ENCODE measurements at places on chromosomes 7 and 10.

GRCh38 chr7:99631295-99632109, 14.8 kb downstream of the ZSCAN25 start:
- DNase-seq = no peak

- no peak for DNase-seq
Measured at GRCh38 chr7:140581411-140581810, 59.2 kb downstream of the DENND2A start.

GRCh38 chr10:102111276-102111675, 8.9 kb downstream of the LDB1 start:
- DNase-seq = no peak

DNA sequence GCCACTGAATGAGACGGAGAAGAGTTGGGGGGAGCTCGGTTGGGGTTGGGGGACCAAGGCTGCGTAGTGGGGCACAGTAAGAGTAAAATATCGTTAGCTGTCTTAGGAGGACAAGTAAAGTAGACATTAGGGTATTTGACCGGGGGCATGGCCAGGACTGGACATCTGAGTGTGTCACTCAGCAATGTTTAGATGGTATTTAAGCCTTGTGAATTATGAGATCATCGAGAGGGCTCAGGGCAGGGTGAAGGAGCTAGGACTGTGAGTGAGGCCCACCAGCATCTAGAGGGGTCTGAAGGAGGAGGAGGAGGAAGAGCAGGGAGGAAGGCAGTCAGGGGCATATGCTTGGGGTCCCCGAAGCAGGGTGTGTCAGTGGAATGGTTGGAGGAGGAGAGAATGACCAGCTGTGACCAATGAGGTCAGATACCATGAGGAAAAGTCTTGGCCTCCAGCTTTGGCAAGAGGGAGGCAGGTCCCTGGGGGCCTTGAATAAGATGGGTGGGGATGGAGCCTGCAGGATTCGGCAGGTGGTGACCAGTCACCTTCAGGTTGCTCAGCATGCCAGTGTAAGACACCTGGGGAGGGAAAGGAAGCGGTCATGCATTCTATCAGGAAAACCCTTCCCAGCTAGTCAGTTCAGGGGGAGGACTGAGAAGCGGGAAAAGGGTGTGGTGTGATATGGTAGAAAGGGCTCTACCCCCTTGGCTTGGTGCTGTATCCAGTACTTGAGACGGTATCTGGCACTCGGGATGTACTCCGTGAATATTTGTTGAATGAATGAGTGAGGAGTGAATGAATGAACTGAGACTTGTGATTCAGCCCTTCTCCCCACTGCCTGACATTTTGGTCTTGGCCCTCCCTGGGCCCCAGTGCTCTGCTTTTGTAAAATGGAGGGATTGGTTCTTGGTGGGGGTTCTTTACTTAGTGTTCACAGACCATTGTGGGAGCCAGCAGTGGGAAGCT, 34.8 kb upstream of the SH2D4B start:
- DNase-seq = no peak

- no peak for DNase-seq
Measured at GRCh38 chr7:5420067-5420880, 3.4 kb downstream of the TNRC18 start.

DNA sequence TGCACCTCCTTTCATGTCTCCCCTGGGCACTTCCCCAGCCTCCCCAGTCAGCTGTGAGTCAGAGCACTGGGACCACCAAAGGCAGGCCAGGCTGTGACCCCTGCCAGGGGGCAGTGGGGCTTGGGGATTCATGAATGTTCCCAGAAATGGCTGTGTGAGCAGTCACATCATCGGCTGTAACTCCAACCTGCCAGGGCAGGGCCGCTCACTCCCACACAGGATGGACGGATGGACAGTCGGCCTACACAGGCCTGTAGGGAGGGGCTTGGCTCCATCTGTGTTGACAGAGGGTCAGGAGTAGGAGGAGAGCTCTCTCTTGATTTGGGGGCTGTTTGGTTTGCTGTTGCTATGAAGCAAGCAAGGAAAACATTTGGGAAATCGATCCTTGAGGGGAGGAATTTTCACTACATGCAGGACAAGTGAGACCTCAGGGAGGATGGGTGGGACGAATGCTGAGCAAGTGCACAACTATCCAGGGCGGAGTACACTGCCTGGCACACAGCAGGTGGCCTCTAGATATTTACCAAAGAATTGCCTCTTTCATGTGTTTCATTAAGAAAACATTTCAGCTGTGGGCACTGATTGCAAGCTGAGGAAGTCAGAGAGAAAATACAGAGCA, 2.9 kb upstream of the IGFBP1 start:
- no peak for DNase-seq

DNA sequence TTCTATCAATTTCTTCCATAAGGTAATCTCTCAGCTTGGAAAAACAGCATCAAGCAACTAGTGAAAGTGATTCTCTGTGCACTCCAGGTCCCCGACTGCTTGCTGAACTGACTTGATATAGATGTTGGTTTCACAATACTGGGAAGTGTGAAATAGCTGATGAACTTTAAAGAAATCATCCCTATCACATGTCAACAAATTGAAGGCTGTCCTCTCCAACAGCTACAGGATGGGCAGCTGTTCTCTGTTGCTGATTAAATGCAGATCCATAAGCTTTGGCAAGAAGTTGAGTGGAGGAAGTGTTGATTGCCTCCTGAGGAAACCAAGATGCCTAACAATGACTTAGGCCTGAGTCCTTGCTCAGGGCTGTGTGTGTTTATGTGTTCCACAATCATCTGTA, 130.4 kb upstream of the GDF10 start:
- DNase-seq = no peak

- DNase-seq = no peak
Measured at GRCh38 chr10:65496541-65496940, 1429.3 kb upstream of the LRRTM3 start.

- DNase-seq = no peak
Measured at GRCh38 chr10:127357265-127357664, 160.9 kb upstream of the INSYN2A start.

- DNase-seq = no peak
Measured at GRCh38 chr7:32154797-32155196, 84.6 kb upstream of the PDE1C start.

- no peak for DNase-seq
Measured at GRCh38 chr10:132746801-132747625, 38.9 kb downstream of the NKX6-2 start.

- DNase-seq = no peak
Measured at GRCh38 chr10:32988604-32989003, 30.6 kb upstream of the ITGB1 start.

DNA sequence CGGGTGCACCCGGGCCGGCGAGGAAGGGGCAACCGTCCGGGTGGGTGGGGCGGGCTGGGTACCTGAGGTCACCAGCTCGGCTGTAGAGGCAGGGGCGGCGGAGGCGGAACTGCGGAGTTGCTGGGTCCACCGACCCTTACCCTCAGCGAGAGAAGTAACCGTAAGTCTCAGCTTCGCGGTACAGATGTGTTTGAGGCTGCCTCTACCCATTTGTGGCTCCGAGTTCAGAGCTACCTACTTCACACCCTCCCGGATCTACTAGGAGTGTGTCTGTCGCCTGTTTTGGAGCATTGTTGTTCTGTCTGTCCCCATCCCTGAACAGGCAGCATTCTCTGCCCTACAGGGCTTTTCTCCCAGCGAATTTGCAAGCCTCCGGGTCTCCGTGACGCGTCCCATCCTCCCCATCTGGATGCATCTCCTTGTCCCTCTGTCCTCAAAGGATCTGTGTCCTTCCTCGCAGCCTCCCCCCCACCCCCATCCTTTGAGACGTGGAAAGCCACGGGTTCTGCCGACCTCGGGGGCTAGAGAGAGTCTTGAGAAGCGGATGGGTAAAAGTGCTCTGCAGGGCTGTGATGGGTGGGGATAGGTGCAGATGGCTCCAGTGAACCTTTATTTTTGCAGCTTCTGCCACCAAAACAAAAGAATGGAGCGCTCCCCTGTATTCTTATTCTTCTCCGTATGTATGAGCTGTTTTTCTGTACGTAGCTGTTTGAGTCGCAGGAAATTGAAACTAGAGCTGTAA, 757 bp downstream of the ANKIB1 start:
- peak; percentile 34 for DNase-seq

GRCh38 chr7:150721970-150722373, 5.6 kb downstream of the GIMAP1 start:
- DNase-seq = no peak

GRCh38 chr7:36852931-36853330, 128.6 kb upstream of the AOAH start:
- DNase-seq = no peak

DNA sequence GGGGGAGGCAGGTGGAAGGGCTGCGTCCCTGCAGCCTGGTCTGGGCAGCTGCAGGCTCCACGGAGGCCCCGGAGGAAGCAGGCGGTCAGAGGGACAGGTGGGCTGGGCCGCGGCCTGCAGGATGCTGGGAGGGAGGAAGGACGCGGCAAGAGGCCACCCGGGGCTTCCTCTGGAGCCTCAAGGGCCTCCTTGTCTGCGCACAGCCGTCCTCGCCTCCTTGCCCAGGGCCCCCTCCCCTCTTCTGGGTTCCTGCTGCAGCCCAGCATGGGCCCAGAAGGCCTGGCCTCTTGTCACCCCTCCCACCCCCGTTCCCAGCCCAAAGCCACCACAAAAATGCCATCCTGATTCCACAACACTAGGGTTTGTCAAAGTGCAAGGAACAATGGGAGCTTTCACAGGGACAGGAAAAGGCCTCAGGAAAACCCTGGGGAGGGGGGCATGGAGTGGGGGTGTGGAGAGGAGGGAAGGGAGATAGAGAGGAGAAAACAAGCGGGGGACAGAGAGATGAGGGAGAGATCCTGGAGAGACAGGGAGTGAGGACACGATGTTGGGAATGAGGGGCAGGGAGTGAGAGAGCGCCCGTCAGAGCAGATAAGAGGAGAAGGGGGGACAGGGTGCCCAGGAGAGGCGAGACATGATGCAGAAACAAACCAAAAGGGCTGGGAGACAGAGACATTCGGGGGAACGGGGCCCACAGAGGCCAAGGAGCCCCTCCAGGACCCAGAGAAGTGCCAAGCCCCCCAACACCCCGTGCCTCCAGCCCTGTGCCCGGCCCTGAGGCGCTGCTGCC, 41.8 kb downstream of the ZCCHC24 start:
- no peak for DNase-seq

GRCh38 chr10:47286591-47287315, 13.2 kb upstream of the GDF10 start:
- no peak for DNase-seq

DNA sequence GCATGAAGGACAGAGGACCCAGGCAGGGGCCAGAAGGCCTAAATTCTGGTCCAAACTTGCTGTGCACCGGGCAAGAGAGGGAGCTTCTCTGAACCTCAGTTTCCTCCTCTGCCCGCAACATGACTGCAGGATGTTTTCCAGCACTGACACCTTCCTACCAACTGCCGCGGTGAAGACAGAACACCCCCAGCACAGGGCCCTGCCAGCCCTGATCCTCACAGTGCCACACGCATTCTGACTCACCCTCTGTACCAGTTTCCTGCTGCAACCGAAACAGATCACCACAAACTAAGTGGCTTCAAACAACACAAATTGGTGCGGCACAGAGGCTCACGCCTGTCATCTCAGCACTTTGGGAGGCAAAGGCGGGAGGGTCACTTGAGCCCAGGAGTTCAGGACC, 18.1 kb downstream of the MAD1L1 start:
- no peak for DNase-seq

DNA sequence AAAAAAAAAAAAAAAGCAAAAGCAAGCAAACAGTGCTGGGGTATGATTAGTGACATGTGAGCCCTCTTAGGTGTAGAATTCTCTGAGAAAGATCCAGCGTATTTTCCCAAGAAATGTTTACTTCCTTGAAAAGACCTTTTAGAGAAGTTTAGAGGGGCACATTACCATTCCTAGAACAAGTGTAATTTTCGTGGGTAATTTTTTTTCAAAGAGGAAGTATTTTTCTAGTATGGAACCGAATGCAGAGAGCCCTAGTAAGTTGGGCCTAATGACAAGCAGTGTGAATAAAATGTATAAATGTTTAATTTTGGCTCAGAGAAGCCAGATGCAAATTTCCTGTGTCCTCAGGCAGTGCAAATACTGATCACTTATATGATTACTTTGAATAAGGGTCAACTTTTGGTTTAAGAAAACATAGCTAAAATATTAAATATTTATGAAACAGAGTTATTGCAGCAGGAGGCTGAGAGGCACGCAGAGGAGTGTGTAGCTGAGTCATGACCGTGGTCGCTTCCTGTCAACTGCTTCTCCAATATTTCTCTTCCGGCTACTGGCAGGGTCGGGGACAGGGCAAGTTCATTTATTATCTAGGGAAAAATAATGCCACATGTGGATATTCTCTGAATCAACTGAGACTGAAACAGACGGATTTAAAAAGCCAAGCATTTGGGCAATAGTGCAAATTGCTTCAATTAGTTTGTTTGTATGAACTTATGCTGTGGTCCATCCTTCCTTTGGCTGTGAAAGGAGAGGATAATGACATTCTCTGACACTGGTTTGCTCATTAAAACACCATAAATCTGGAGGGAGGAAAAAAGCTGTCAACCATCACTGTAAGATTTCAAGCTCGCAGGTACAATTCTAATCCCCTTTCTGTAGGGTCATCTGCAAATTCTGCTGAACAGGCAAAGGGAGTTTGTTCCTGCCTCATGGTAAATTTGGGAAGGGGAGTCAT, 495.2 kb downstream of the GLRX3 start:
- no peak for DNase-seq

DNA sequence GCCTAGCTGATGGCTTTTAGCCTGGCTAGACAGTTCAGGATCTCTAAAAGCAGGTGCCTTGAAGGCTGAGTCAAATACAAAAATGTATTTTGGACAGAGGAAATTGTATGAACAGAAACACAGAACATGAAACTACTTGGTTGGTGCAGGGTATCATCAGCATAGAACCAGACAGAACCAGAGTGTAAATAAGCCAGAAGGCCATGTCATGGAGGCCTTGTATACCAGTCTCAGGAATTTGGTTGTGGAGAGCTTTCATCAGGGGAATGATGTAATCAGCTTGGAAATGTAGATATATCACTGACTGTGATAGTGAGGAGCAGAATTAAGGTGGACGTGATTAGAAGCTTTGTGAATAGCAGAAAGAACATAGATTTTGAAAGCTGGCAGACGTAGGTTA, 82.9 kb downstream of the CFTR start:
- no peak for DNase-seq

GRCh38 chr7:151433721-151434400, 6.1 kb downstream of the CRYGN start:
- DNase-seq = no peak

- DNase-seq = no peak
Measured at GRCh38 chr10:697097-697875, 7.8 kb upstream of the DIP2C start.

- no peak for DNase-seq
Measured at GRCh38 chr7:6442114-6442513, 5.6 kb downstream of the DAGLB start.

DNA sequence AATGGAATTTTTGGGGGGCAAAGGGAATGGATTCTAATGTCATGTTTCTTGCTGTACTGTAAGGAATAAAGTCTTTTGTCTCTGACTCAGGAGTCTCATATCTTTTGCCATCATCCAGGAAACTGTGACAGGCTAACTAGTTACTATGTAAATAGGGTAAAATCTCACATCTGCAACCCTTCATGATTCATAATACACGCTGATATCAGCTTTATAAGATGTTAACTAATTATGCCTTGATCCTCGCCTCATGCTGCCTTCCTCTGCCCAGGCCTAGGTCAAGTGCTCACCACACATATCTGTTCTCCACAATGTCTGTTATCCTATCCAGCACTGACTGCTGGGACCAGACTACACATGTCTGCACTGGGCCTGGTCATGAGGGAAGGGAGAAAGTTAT, 81.3 kb upstream of the CXCL12 start:
- no peak for DNase-seq

Measured in T-cell (primary cell).